ENCODE measurements at places on chromosomes 7 and 10.

GRCh38 chr10:111724121-111724520 is 459.4 kb downstream of the GPAM start:
- no peak for DNase-seq

- DNase-seq, result no peak
Measured at GRCh38 chr7:101896941-101897340, 79.5 kb downstream of the CUX1 start.

GRCh38 chr7:2763597-2763996 is 75.6 kb downstream of the AMZ1 start:
- no peak for DNase-seq

GRCh38 chr10:84375011-84375410 is 46.6 kb downstream of the CCSER2 start:
- DNase-seq, result peak; percentile 28

- DNase-seq, result no peak
Measured at GRCh38 chr7:129094501-129094900, 39.6 kb upstream of the TNPO3 start.

GRCh38 chr10:88672041-88672440 is 7.8 kb downstream of the LIPF start:
- no peak for DNase-seq

- DNase-seq, result no peak
Measured at GRCh38 chr10:71761541-71762113, 11.7 kb downstream of the VSIR start.

- DNase-seq, result no peak
Measured at GRCh38 chr7:29989257-29989995, at the start of gene SCRN1. TSS of gene SCRN1 (minus strand) at chr7:29989801. CDS start at chr7:29969067, 20,734 bp downstream.

DNA sequence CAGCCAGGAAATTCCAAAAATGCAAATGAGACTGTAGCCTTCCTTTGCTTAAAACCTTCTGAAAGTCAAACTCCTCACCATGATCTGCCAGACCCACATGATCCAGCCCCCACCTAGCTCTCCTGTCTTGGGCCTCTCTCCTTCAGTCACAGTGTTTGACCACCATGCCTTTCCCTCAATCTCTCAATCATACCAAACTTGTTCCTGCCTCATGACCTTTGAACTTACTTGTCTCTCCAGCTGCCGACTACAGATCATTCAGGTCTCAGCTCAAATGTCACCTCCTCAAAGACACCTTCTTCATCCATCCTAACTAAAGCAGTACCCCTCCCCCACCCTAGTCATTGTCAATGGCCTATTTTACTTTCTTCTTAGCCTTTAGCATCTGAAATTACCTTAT is 9.3 kb upstream of the ADD3 start:
- DNase-seq, result no peak

GRCh38 chr7:121163699-121164098 is 165.1 kb upstream of the WNT16 start:
- no peak for DNase-seq

DNA sequence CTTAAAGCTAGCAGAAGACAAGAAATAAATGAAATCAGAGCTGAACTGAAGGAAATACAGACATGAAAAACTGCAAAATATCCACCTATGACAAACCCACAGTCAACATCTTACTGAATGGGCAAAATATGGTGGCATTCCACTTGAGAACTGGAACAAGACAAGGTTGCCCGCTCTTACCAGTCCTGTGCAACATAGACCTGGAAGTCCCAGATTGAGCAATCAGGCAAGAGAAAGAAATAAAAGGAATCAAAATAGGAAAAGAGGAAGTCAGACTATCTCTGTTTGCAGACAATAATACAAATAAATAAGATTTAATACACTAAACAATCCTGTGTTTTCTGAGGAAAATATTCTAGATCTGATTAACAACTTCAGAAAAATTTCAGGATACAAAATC is 570.5 kb upstream of the SEMA3D start:
- no peak for DNase-seq

- DNase-seq, result no peak
Measured at GRCh38 chr7:131673576-131673975, 117.1 kb upstream of the PODXL start.

DNA sequence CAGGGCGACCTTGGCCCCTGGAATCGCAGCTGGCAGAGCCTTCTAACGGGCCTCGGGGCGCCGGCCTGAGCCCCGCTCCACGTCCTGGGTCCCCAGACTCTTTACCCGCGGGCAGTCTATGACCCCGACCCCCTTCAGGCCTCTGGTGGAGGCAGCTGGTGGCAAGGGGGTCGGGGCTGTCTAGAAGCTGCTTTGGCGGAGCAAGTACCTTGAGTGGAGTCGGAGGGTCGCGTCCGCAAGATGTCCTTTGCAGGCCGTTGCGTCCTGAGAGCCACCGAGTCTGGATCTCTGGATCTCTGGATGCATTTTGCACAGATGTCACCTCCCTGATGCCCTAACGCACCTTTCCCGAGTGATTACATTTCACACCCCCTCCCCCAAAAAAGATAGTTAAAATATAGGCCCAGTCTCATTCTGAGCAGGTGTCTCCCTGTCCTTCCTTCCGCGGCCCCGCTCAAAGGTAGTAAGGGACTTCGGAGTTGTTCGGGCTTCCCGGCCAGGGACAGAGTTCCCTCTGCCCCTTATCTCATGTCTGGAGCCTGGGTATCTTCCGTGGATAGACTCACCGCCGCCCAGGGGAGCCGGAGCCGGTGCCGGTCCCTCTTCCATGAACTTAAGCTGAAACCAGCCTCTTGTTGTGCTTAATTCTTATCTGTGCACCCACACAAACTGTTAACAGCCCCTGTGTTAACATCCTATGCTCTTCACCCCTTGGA is 457 bp downstream of the ACADSB start:
- no peak for DNase-seq

DNA sequence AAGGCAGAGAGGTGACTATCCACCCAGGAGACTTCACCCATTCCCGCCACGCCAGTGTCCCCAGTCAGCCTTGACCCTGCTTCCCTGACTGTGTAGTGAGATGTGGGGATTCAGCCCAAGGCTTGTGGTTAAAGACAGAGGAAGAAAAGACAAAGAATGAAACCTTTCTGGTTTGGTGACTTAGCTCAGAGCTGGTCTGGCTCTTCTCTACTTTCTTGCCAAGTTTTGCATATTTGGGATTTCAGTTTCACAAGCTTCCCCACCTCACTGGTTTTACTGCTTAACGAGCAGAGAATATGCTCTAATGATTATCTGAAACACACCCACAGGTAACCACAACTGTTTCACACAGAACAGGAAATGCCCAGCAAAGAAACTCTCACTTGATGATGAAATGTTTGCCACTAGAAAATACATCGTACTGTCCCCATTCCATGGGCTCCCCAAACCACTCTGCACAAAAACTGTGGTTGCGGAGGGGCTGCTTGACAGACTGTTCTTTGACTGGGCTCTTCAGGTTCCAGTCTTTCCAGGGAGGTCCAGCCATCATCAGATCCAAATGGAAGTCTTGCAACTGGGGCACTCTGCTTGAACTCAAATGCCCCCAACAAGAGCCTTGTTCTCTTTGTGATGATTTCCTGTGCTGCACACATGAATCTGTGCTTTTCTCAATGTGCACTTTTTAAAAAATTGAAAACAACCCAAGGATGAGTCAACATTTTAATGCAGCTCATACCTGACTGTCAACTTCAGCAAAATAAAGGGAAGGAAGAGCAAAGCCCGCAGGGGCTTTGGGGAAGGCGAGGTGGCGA is 95.5 kb downstream of the CTBP2 start:
- DNase-seq, result peak; percentile 13

GRCh38 chr7:121330053-121330833 is 1.4 kb downstream of the WNT16 start:
- DNase-seq, result no peak

DNA sequence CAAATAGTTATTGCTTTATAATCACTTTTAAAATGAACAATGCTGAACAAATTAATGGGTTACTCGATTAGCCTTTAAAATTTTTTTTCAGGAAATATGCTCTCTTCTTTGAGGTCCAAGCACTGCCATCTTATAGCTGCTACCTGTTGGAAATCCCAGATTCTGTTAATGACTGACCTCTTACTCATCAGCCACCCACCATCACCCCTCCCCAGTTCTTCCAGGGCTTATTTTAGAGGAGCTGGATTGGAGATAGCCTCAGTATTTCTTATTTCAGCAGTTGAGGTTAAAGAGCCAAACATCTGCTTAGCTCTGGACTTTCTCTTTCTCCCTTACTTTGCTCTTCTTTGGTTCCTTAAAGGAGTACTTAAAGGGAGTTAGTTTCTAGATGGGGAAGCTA is 420.0 kb downstream of the EXOC4 start:
- no peak for DNase-seq

DNA sequence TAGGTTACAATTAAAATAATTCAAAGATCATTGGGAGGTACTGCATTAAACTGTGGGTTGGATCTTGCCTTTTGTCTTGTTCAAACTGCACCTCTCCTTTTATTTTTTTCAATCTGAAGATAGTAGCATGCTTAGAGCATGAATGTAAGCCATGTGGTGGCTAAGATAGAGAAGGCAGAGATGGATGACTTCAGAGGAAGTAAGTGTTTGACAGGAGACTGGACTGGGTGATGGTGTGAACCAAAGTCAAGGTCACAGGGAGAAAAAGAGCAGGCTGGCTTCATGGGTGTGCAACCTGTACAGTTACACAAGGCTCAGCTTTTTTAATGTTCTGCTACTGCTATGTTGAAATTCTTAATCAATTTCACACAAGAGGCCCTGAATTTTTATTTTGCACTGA is 85.6 kb downstream of the ZEB1 start:
- no peak for DNase-seq

- no peak for DNase-seq
Measured at GRCh38 chr10:78171633-78172400, 138.2 kb downstream of the RPS24 start.

- DNase-seq, result no peak
Measured at GRCh38 chr10:35415505-35415904, 79.2 kb downstream of the CCNY start.

- DNase-seq, result no peak
Measured at GRCh38 chr7:8353991-8354390, 79.4 kb upstream of the NXPH1 start.

GRCh38 chr7:111090846-111091245 is at the start of gene LRRN3:
TSS of gene LRRN3 (plus strand) at chr7:111091127. CDS start at chr7:111122773, 31,646 bp downstream.
- DNase-seq, result peak; percentile 42

- no peak for DNase-seq
Measured at GRCh38 chr10:92200564-92200963, 90.3 kb downstream of the CPEB3 start.

- no peak for DNase-seq
Measured at GRCh38 chr7:1671594-1672451, 1.7 kb downstream of the ELFN1 start.

DNA sequence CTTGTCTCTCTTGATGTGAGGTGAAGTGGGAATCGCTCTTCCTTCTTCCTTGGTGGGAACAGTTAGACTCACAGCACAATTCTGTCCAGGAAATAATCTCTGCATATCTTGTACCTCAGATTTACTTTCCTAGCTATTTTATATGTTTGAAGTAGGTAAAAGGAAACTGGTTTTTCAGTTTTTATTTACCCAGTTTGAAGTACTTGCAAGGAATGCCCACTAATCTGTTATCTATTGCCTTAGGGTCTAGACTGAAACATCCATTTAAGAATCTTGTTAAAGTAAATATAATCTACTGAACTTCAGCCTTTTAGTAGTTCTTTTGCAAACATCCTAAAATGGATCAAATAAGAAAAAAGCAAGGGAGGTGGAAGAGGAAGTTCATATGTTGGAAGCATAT is 229.8 kb downstream of the KCND2 start:
- DNase-seq, result no peak

DNA sequence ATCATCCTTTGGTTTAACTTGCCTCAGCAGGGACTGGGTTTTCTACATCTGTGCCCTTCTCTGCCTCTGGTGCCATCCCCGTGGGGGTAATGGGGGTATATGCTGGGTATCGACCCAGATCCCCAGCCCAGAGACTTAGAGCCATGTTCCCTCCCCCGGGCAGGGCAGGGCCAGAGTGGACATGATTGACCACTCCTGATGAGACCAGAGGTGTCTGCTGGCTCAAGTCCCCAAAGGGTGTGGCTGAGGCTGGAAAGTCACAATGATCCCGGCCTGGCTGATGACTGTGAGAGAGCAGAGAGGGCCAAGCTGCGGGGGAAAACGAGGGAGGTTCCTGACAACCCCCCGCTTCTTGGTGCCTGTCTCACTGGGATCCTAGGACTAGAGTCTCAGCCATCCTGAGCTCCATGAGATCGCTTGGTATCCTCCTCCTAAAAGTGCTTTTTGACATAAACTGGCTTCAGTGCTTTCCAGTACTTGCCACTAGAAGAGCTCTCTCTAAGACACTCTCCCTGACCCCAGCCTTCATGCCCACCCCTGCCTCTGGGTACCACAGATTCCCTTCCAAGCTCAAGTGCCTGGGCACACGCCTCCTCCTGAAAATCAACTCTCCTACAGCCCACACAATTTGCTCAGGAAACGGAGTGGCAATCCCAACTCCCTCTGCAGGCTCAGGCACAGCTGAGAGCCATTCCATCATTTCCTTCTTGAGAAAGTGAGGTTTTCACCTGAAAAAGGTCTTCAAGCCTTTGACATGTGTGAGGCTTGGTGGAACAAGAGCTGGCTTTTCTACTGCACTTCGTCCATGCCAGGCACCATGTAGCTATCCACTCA is 33.9 kb downstream of the DRGX start:
- no peak for DNase-seq

- no peak for DNase-seq
Measured at GRCh38 chr10:60148266-60148840, 241.3 kb downstream of the ANK3 start.

DNA sequence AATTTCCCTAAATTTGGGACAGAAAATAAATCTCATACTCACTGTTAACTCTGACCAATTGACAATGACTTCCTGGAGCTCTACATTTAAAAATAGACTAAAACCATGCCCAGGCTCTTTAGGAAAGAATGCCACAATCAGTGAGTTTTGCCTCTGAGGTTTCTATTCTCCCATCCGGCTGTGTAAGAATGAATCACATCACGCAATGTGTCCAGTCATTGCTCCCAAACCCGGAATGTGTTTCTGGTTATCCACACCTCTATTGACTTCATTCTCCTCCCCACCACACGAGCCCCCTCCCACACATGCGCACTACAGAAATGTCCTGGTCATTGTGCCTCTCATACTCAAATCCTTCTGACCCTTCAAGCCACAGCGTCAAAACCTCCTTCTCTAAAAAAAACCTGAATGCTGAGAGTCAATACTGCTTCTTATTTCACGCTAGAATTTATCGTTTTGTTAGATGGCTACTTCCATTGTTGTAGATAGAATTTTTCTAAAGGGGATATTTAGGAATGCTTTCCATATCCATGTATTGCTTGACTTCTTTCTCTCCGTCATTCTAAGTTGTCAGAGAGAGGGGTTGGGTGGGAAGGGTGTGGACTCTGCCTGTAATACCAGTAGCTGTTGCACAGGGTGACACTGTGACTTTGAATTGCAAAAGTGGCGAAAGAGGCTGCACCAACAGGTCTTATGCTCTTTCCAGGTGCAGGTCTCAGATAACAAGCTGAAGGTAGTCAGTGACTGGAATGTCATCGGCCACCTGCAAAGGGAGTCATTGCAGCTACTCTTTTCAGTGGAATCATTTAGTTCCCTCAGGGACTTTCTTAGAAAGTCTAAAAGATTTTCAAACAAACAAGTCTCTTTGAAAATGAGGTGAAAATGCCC is 356.6 kb downstream of the PAXIP1 start:
- no peak for DNase-seq

All from activated T-cell treated with anti-CD3 and anti-CD28 coated beads for 24 hours (primary cell).